Activated T-helper 2 cell treated with anti-CD3 and anti-CD28 coated beads, Interferon-gamma antibody, Interleukin-2, Interleukin-4, amounts not matched to agents 10 μg/mL and 5 μg/mL and 100 μg/mL, durations not matched to agents 14 hours and 24 hours and 36 hours (primary cell): ENCODE measurements at places on chromosomes 4 and X.
A peak's percentile ranks its signal among the peaks of the same experiment; 100 is the strongest.

GRCh38 chr4:145909281-145909715 is 29.3 kb downstream of the ZNF827 start:
- DNase-seq, result no peak

GRCh38 chr4:70915036-70915815 is 13.1 kb downstream of the MOB1B start:
- no peak for DNase-seq

GRCh38 chr4:8664976-8665375 is 72.4 kb downstream of the CPZ start:
- no peak for DNase-seq

DNA sequence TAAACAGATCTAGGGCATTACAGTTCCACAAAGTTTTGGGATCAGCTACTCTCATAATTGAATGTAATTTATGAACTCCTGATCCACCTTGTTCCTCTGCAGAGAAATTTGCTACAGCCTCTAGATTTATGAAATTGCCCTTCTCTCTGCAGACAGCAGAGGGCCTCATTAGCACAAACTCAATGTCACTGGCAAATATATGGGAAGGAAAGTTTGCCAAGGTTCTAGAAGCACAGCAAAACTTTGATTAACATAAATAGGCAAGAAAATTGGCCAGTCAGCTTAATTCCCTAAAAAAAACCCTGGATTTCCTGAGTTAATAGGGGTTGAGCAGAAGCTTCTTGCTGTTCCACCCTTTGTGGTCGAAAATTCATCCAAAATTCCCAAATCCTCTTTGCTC is 31.5 kb downstream of the PRPS1 start:
- no peak for DNase-seq

- no peak for DNase-seq
These were observed 1.0 kb upstream of the SCLT1 start for GRCh38 chr4:129094347-129094746.

- no peak for DNase-seq
These were observed 1337.1 kb upstream of the PABPC4L start for GRCh38 chr4:135538698-135539097.

DNA sequence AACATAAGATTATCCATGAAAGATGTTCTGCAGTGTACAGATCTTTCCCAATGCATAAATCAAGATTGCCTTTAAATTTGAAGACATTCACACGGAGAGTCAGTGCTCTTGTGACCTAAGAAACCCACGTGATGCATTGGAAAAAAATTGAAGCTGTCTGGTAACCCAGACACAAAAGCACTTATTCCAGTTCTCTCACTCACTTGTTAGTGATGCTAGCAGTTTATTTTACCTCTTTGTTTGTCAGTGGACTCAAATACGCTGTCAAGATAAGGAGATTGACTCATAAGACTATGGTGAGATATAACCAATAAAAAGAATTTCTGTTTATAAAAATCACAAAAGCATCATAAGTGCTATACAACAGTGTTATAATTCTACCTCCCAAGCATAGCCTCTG is 245.8 kb upstream of the SMIM31 start:
- no peak for DNase-seq

GRCh38 chrX:133926809-133927208 is 58.6 kb downstream of the GPC3 start:
- DNase-seq, result no peak

GRCh38 chr4:110142461-110142860 is 56.0 kb downstream of the ELOVL6 start:
- no peak for DNase-seq

GRCh38 chrX:127490000-127490399 is 562.2 kb downstream of the ACTRT1 start:
- no peak for DNase-seq

- DNase-seq, result no peak
These were observed 208.3 kb upstream of the AMOT start for GRCh38 chrX:113048896-113049295.

GRCh38 chr4:55326629-55327028 is 19.4 kb upstream of the SRD5A3 start:
- no peak for DNase-seq

DNA sequence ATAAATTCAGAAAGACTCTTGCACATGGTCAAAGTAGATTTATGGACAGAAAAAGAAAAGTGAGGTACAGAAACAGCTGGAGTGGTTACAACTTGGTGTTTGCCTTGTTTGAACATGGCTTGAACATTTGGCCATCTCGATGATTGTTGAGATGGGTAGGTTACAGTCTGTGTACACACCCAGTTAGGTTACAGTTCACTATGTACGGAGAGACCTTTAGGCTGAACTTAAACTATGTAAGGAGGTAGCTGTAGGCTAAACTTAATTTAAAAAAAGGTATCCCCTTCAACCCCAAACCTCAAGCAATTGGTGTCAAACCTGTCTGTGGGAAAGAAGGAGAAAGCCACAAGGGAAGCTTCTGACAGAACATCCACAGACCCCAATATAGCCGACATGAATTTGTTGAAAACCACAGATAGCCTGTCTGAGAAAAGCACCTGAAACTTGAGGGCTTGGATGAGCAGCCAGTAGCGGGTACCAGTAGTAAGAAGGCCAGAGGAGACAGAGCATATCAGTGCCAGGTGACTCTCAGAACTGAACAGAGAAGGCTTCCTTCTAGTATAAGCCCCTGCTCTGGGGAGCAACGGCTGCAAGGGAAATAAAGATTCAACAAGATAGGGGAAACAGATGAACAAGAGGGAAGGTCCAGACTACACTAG is 247.9 kb upstream of the GALNTL6 start:
- DNase-seq, result no peak

- no peak for DNase-seq
These were observed 49.3 kb upstream of the EPGN start for GRCh38 chr4:74258963-74259362.

GRCh38 chr4:44146516-44146915 is 302.1 kb downstream of the KCTD8 start:
- no peak for DNase-seq

DNA sequence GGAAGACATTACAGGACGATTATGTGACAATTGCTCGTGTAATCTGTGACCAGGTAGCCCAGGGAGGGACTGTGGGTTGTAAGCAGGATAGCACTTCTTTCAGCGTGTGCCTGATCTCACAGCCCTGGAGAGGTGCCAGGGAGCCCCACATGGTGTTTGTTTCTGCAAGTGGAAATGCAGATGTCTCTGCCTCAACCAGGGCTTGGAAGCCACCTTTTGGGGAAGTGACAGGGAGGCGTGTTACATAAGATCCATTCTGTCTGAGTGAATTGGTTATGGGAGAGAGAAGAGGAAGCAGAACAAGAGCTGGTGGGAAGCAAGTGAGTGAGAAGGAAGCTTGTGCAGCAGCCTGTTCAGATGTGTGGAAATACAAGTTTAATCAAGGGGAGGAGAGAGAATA is 104.5 kb upstream of the GATB start:
- DNase-seq, result no peak

GRCh38 chr4:155582971-155583437 is 83.6 kb upstream of the GUCY1A1 start:
- DNase-seq, result peak; percentile 10

DNA sequence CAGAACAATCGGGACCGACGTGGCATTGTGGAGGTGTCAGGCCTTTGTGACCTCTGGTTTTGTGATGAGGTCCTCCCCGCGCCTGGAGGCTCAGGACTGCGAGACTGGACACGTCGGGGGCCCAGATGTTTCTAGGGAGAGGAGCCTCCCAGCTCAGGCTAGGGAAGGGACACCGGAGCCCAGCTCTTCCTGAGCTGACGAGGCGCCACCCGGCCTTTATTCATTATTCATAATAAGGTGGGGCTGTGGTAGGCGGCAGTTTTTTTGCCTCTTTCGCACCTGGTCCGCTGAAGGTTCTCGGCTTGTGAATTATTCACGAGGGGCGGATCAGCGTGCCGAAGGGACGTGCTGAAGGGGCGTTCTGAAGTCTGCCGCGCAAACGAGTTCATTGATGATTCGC is 2.3 kb upstream of the UBA1 start:
- DNase-seq, result peak; percentile 24

- no peak for DNase-seq
These were observed 26.9 kb downstream of the MAP7D2 start for GRCh38 chrX:20089845-20090244.

DNA sequence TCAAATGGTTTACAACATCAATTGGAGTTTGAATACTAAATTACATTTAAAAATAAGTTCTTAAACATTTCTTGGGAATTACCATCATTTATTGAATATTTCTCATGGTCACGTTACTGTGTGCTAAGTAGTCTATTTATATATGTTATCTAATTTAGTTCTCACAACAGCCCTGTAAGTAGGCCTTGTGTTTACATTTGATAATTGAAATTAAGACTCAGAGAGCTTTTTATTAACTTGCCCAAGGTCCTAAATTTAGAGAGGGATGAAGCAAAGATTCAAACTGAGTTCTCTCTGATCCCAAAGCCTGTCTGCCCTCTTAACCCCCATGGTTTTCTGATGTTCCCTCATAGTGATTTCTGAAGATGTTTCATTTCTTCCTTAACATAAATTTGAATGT is 103.7 kb downstream of the CEP135 start:
- DNase-seq, result no peak

DNA sequence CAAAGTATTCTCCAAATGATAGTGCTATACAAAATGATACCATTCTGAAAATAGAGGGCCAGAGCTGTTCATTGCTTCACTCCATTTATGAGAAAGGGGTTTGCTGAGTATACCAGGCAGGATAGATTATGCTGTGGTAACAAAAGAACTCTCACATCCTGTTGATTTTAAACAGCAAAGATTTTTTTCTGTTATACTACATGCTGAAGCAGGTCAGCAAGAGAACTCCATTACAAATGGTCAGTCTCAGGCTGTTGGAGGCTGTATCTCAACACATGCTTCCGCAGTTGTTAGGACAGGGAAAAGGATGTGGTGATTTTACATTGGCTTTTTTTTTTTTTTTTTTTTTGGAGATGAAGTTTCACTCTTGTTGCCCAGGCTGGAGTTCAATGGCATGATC is 13.7 kb upstream of the KLHL5 start:
- no peak for DNase-seq

DNA sequence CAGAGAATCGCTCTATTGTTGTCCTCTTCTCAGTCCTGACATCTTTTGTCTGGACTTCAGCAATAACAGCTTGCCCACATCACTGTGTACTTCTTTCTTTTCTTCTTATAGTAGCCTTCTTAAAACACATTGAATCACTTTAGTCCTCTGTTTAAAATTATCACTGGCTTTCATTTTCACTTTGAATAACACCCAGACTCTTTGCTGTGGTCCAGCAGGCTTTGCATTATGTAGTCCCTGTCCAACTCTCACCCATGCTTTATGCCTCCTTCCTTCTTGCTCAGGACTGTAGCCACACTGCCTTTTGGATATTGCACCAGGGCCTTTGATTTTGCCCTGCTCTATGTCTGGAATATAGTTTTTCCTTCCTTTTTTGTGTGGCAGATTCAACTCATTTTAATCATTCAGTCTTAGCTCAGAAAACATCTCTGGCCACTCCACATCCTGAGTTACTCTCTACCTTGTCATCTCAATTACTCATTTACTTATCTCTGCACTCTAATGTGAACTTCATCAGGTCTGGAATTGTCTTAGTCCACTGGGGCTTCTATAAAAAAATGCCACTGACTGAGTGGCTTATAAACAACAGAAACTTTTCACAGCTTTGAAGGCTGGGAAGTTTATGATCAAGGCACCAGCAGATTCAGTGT is 168.2 kb downstream of the C4orf33 start:
- no peak for DNase-seq

GRCh38 chr4:171929477-171929876 is 116.3 kb downstream of the GALNTL6 start:
- no peak for DNase-seq

GRCh38 chr4:44623676-44624075 is 27.7 kb downstream of the YIPF7 start:
- no peak for DNase-seq

GRCh38 chr4:78534286-78534955 is 17.1 kb upstream of the ANXA3 start:
- DNase-seq, result no peak

- no peak for DNase-seq
These were observed 139.6 kb downstream of the IDS start for GRCh38 chrX:149365552-149365951.

DNA sequence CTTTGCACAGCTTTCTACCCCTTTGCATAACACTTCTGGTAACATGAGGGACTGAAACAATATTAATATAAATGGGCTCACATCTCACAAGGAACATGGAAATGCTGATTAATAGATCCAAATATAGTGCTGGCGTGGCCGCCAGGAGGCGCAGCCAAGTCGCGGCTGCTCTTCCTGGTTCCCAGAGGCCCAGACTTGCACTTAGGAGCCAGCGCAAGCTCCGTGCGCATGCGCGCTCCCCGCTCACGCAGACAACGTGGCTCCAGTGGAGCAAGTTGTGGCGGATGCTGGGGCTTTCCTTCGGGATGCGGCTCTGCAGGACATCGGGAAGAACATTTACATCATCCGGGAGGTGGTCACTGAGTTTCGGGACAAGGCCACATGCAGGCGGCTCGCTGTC is 318.3 kb upstream of the SLC7A11 start:
- no peak for DNase-seq

DNA sequence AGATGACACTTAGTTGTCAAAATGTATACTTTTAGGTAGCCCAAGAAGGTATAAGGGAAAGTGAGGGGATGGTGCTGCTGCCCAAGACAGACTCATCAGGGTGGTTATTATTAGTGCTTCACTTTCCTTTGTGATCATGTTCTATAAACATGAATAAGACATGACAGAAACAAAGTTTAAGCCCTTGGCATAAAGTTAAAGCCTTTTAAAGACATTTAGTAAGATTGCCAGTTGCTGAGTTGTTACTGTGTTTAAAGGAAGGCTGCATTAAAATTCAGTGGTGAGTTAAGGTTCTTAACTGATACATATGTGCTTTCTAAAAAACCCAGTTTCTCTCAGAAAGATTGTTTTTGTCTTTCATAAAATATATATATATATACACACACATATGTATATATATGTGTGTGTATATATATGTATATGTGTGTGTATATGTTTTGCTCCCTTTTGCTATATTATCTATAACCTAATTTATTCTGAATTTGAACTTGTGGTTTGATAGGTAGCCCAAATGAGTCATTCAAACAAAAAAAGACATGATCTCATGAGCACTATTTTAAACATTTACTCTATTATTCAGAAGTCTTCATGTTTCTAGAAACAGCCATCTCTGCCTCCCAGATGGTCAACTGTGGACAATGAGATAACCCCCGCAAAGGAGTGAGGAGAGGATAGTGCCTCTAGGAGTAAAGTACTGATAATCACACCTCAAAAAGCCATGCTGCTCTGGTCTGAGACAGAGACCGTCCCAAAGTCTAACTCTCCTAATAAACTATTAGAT is 98.1 kb upstream of the OTUD4 start:
- no peak for DNase-seq

GRCh38 chrX:20067709-20068561 is 48.8 kb downstream of the MAP7D2 start:
- no peak for DNase-seq

- DNase-seq, result no peak
These were observed 196.8 kb upstream of the ADGRL3 start for GRCh38 chr4:61003301-61003700.
